Prostate gland (tissue), 2 donors: ENCODE measurements at places on chromosomes 12 and 14.

GRCh38 chr12:39235990-39236767, 206.7 kb downstream of the KIF21A start:
- no peak for DNase-seq

GRCh38 chr14:93464271-93464670, 33.5 kb downstream of the UNC79 start:
- DNase-seq, result no peak

GRCh38 chr12:10557766-10558165, 52.1 kb downstream of the EIF2S3B start:
- no peak for DNase-seq

- DNase-seq, result no peak
Measured at GRCh38 chr14:93709249-93709648, 79.0 kb downstream of the PRIMA1 start.

DNA sequence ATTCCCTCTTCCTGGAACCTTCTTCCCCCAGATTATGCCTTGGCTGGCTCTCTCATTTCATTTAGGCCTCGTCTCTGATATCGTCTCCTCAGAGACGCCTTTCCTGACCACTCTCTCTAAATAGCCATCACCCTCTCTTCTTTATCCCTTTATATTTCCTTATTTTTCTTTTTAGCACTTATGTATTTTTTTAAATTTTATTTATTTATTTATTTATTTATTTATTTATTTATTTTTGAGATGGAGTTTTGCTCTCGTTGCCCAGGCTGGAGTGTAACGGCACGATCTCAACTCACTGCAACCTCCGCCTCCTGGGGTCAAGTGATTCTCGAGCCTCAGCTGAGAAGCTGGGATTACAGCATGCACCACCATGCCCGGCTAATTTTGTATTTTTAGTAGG, 8.1 kb upstream of the ATP5MC2 start:
- DNase-seq, result no peak

DNA sequence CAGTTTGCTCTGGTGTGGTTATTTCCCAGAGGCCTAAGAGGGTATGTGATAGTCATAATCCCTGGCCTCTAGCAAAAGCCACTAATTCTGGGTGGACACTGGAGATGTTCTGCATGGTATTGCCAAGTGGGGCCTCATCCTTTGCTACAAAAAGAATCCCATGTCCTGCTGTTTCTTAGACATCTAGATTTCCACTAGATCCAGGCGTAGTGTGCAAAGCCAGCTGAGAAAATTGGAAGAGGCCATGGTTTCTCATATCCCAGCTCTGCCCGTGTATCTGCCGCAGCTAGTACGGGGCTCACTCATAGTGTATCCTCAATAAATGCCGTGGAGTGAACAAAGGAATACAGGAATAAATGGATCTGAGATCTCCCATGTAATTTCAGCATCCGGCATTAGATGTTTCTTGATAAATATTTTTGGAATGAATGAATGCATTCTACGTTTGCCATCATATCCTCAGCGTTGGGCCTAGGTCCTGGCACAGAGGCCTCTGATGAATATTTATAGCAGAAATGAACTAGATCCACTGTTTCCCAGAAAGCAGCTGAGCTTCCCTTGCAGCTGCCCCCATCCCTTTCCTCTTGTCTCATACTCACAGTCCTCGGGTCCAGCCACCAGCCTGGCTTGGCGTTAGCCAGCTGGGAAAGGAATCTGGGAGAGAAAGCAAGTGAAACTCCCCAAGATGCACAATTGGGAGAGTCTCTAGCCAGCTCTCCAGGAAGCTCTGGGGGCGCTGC, 76.3 kb upstream of the NOS1 start:
- no peak for DNase-seq

DNA sequence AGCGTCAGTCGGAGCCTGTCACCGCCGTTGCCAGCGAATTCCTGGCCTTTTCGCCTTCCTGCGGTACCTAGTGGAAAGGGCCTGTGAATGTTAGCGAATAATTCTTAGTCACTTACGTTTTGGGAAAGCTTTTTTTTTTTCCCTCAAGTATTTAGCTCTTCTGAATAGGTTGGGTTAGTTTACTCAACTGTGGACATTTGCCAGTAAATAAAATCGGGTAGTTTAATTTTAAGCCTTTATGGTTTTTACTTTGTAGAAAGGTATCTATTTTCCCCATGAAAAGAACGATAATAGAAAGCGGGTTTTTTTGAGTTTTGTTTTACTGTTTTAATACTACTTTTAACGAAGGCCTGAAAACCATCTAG, 1.7 kb downstream of the YY1 start:
- DNase-seq, result no peak

GRCh38 chr12:13411287-13411686, 214.8 kb downstream of the EMP1 start:
- DNase-seq, result no peak

GRCh38 chr12:67750513-67751183, 102.1 kb downstream of the DYRK2 start:
- DNase-seq, result no peak

- DNase-seq, result no peak
Measured at GRCh38 chr12:116244001-116244400, 33.5 kb downstream of the MED13L start.

DNA sequence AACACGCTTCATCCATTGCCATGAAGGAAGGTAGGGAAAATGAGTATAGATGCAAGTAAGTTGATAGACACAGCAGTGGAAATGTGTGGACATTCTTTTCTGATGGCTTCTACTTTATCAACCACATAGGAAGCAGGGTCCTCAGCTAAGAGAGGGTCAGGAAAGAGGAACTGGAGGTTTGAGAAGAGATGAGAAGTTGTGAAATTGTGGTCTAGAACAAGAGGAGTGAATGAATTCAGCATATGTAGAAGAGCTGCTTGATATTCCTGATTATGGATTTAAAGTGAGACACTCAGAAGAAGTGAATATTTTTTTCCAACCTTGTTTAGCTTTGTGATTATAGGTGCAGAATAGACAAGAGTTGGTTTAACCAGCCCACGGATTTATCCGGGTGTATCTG, 128.5 kb downstream of the SLC15A5 start:
- DNase-seq, result no peak

DNA sequence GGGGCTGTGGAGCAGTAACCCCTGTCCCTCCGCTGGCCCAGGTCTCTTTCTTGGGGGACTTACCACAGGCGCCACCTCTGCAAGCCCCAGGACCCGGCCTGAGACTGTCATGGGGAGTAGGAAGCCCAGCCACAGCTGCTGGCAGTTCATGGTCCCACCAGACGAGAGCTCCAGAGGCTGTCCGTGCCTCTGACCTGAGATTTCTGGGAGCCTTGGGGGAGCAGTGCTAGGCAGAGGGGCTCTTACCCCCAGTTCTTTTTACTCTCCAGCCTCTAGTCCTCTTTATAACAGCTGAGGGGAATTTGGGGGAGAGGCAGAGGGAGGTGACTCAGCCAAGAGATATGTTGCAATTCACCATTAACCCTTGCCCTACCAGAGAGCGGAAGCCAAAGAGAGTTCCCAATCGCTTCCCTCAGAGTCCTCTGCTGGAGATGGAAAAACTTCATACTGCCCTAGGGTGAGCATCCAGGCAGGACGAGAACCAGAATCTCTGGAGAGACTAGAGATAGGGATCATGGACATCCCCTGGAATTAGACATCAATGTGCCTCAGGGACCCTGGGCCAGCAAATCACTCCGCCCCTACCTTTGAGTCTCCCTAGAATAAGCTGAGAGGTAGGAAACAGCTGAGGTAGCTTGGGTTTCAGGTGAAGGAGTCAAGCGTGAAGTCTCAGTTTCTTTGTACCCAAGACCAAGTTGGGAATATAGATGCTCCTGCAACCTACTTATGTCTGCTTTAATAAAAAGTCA, at the start of gene MMP19:
MMP19 (minus strand) TSS at position 256 of the 749 bp plus-strand sequence; CDS start at position 150, 106 bp downstream.
- DNase-seq, result no peak

DNA sequence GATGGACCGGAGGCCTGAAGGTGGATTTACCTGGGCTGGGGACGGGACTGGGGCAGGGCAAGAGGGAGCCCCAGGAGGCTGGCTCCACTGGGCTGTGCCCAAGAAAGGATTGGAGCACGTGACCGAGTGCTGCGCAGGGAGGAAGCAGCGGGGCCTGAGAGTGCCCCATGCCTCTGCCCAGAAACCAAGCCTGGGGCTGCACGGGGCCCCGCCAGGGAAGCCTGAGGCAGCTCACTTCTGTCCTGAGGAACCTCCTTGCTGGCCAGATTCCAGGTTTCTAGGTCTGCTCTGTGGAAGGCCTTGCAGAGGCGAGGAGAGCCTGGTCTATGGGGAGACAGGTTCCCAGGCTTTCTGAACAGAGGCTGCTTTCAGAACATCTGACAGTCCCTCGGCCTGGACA, 10.4 kb downstream of the NGB start:
- DNase-seq, result no peak

- no peak for DNase-seq
Measured at GRCh38 chr14:95703805-95704204, 10.1 kb downstream of the TCL1A start.

- DNase-seq, result no peak
Measured at GRCh38 chr12:6871052-6871957, 1.8 kb downstream of the SPSB2 start.

- DNase-seq, result no peak
Measured at GRCh38 chr12:123754041-123754772, 7.9 kb upstream of the DNAH10 start.

DNA sequence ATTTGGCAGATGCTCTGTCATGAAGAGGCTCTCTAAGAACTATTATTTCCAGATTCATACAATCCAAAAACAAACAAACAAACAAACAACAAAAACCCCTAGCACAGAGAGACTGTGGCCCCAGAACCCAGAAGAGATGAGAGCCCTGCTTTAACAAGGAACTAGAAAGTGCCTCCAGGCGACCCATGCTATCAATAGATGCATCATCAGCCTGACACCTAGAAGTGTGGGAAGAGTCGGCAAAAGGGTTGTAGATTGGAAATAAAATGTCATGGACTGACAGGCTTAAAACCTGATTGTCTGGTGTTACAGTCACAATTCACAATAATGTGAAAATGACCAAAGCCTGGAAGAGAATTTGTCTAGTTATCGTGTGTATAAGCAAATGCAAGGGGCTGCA, 50.6 kb upstream of the FLRT2 start:
- DNase-seq, result no peak

DNA sequence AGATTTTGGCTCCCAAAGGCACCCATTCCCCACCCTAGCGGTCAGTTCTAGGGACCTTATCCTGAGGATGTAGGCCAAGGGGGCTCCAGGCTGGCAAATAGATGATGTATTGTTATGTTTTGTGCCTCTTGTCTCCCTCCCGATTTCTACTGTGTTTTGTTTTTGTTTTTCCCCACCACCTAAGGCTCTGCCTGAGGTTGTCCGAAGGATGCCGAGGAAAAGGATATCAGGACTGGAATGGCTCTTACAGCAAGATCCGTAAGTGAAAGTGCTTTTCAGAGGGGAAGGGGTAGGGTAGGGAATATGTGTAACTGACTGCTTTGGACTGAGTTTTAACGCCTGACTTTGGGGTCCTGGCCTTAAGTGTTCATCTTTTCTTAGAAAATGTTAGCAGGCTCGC, 6.6 kb downstream of the FOXG1 start:
- DNase-seq, result no peak

DNA sequence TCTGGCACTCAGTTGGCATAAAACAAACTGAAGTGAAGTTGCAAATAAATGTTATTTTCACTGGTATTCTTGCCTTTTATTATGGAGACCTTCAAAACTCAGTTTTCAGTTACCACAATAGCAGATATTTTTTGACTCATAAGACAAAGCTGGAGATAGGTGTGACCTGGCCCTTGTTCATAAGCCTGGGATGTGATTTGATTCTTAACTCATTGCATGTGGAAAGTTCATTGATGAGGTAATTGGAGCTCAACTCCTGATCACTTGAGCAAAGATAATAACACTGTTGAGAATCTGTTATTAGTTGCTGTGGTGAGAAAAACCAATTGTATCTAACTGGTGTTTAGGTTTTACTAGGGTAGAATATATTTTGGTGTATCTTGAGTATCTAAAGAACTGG, 105.1 kb downstream of the AEBP2 start:
- no peak for DNase-seq
